ENCODE measurements at places on chromosomes 2 and 18.

- no peak for DNase-seq
- H3K4me3 ChIP-seq = no peak overlapping the region
- no peaks in the 10 kb centered on the region for H3K36me3 ChIP-seq
These were observed 72.1 kb upstream of the CTDP1 start for GRCh38 chr18:79607361-79607952.

DNA sequence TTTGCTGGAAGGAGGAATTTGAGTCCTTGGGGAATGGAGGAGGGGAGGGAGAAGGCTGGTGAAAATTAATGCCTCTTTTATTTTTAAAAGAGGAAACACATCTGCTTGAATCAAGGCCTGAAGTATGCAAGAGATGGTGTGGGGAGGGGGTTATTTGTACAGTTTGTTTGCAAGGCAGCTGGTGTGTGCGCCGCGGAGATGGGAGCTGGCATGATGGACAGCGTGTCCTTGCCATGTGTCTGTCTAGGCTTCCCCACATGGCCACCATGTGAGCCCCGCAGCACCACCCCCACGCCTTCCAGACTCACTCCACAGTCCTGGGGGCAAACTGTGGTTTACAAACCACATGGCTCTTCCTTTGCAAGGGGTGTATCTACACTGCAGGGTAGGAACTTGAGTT, 154.8 kb upstream of the APCDD1 start:
- no peak overlapping the region for H3K27ac ChIP-seq
- H3K27me3 ChIP-seq = peaks cover 2% of the 10 kb centered on the region
- H3K36me3 ChIP-seq = no peaks in the 10 kb centered on the region
- no peaks in the 10 kb centered on the region for H3K4me1 ChIP-seq

GRCh38 chr2:33777786-33778185, 178.7 kb upstream of the FAM98A start:
- no peaks in the 10 kb centered on the region for H3K36me3 ChIP-seq
- no peak for DNase-seq

DNA sequence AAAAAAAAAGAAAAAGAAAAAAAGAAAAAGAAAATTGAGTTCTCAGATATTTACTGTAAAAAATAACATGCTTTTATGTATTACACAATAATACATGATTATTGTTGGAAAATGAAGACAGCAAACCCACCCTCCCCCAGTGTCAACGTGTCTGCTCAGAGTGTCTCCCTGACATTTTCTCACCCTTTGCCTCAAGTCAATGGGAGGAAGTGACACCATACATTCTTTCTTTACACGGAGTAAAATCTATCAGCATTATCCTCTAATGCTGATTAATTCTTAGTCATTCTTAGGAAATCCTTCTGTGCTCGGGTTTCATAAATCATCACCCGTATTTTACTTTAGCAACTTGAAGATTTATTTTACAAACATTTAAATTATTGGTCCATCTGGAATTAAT, 32.0 kb downstream of the CTAGE1 start:
- H3K27me3 ChIP-seq = peaks cover 2% of the 10 kb centered on the region
- DNase-seq = no peak
- H3K27ac ChIP-seq = no peak overlapping the region
- H3K36me3 ChIP-seq = no peaks in the 10 kb centered on the region
- H3K4me1 ChIP-seq = no peaks in the 10 kb centered on the region
- H3K4me3 ChIP-seq = no peak overlapping the region

DNA sequence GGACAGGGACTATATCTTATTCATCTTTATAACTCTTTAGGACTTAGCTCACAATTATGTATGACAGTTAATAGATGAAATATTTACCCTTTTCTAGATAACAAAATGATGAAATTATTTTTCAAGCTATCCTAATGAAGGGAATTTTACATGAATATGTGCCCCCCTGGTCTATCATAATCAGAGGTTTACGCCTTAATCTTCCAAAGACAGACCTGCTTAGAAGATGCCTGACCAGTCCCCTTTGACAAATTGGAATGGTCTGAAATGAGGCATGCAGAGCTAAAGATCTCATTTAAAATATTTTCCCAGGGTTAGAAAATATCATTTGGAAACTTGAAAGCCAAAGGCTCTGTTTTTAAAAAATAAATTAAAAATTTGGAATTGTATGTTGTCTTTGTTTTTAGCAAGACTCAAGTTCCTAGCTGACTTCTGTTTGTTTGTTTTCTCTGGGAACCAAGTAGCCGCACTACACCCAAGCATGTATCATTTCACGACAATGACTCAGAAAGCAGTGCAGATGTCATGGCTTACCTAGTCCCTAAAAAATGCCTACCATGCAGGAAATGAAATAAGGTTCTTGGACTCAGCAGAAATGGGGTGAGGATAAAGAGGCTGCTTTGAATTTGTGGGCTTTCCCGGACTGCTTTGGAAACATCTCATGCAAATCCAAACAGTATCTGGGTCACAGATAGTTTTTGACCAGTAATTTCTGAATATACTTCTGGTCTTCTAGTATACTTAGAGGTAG, 162.1 kb downstream of the ZEB2 start:
- no peaks in the 10 kb centered on the region for H3K27me3 ChIP-seq
- no peak overlapping the region for H3K4me3 ChIP-seq
- peak; percentile 13 for DNase-seq
- peaks cover 3% of the 10 kb centered on the region for H3K36me3 ChIP-seq
- peaks cover 30% of the 10 kb centered on the region for H3K4me1 ChIP-seq
- H3K27ac ChIP-seq = peak overlapping the region; percentile 71
